ENCODE measurements at places on chromosomes 13 and 19. TPM values are rescaled to one million over a fixed set of nuclear protein-coding genes. Genes with fewer than 3 reads are reported as not detected.

- no peak for DNase-seq
Measured at GRCh38 chr13:30577401-30577852, 40.3 kb upstream of the USPL1 start.

GRCh38 chr13:108426893-108427292 is 157.4 kb downstream of the TNFSF13B start:
- DNase-seq, result no peak

DNA sequence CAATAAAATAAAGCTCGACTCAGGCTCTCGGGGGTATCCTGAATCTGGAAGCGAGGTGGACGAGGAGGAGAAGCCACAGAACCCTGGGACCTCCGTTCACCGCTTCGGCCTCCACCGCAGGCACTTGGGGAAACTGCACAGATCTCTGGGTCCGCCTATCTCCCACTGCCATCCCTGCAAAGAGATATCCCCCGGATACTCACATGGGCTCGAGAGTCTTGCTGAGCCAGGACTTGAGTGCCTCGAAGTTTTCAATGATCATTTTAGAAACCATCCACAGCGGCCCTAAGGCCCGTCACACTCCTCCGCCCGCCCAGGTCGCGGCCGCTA is 589 bp downstream of the RBM26 start:
- no peak for DNase-seq

DNA sequence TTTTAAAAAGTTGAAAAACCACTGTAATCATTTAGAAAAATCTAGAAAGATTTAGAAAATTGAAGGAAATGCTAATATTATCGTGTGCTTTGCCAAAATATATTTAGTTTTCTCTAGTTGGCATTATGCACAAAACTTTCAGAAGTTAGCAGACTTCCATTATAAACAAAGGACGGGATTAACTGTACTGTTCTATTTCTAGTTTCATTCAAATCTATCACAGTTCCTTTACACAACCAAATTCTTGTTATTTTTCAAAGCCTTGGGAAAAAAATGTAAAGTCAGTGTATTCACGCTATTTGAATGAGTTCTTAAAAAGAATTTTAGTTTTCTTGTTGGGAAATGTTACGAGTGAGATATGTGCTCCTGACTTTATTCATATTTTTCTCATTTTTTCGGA is 277.8 kb downstream of the LMO7 start:
- DNase-seq, result no peak

The RASGRP4 gene
- polyA plus RNA-seq, result 0.72 TPM

- no peak for DNase-seq
Measured at GRCh38 chr13:38951525-38952313, 38.9 kb downstream of the STOML3 start.

The ZNF285 gene
- 12.5 TPM for polyA plus RNA-seq

- DNase-seq, result no peak
Measured at GRCh38 chr19:4151623-4152022, 1.8 kb upstream of the CREB3L3 start.

DNA sequence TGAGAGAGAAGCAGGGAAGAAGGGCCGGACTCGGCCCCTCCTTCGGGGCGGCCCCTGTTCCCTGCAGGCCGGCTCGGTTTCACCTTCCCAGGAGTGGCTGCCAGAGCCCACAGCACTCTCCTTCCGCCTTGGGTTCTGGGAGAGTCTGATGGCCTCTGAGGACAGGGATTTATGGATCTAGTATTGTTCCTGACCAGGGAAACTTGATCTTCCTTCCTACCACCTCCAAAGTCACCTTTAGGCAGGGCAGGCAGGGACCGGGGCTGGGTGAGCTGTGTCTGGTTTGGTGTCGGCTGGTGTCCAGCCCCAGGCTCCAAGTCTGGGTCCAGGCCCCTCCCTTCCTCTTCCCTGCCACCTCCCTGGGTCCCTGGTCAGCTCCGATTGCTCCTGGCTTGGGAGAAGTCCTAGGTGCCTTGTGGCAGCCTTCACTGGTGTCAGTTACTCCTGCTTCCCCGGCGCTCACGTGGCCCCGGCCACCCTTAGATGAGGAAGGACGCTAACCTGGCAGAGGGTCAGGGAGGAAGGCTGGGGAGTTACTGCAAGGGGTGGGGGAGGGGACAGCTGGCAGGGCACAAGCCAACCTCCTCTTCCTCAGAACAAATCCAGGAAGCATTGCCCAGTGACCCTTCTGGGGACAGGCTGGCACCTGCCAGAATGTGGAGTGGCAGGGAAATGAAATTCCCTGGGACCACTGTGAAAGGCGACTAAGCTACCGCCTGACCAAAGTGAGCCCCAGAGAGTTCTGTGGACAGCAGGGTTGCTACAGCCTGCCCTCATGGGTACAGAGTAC is 18.8 kb downstream of the RFX1 start:
- no peak for DNase-seq

The ZNF709 gene
- polyA plus RNA-seq, result 8.7 TPM

DNA sequence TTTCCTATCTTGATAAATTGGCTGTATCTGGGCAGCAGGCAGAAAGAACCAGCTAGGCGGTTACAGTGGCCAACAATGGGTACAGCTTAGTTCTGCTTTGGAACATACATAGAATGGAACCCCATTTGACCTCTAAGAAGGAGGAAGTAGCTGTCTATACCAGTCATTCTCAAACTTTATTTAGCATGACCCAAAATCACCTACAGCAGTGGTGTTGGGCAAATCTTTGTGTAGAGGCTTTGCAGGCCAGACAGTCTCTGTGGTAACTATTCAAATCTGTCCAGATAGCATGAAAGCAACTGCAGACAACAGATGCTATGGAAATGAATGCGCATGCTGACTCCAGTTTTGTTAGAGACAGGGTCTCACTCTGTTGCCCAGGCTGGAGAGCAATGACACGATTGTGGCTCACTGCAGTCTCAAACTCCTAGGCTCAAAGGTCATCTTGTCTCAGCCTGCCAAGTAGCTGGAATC is 12.0 kb upstream of the KCNC3 start:
- no peak for DNase-seq

The BST2 gene
- polyA plus RNA-seq, result 117 TPM

- no peak for DNase-seq
Measured at GRCh38 chr19:17333611-17334413, 843 bp downstream of the ANO8 start.

The PCDH8 gene
- polyA plus RNA-seq, result not detected

DNA sequence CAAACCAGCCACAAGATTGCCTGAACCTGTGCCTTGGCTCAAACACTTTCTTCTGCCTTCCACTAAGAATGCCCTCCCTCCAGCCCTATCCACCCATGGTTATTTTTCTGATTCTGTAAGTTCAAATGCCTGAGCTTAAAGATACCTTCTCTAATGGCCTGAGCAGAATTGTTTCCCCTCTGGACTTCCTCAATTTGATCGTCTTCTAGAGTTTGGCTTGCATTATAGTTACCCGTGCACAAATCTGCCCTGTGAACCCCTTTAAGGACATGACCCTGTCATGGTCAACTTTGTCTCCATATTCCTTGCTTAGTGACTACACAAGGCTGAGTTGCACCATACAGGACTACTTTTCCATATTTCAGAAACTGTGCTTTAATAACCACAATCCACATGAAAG is 481.0 kb downstream of the FOXO1 start:
- no peak for DNase-seq

The LRRC25 gene
- 1.9 TPM for polyA plus RNA-seq

The CCDC8 gene
- polyA plus RNA-seq, result 56.0 TPM

- DNase-seq, result no peak
Measured at GRCh38 chr13:106083620-106084350, 451.7 kb downstream of the EFNB2 start.

DNA sequence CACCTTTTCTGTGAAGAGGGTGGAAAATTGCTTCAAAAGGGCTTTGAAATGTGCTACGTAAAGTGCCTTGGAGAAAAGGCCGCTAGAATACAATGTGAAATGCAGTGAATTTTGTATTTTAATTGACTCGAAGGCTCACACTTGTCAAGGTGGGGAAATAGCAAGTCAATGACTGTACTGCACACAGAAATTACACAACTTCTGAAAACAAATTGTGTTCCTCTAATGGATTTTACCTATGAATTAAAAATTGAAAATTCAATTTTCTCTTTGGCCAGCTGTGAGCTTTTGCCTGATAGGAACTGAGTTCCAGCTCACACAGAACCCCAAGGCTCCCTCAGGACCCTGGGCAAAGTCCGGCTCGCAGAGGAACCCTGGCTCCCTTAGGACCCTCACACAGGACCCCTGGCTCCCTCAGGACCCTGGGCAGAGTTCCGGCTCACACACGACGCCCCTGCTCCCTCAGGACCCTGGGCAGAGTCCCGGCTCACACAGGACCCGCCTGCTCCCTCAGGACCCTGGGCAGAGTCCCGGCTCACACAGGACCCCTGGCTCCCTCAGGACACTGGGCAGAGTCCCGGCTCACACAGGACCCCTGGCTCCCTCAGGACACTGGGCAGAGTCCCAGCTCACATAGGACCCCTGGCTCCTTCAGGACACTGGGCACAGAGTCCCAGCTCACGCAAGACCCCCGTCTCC is 324.9 kb downstream of the UQCRFS1 start:
- DNase-seq, result no peak

The ZNF793 gene
- 17.6 TPM for polyA plus RNA-seq

DNA sequence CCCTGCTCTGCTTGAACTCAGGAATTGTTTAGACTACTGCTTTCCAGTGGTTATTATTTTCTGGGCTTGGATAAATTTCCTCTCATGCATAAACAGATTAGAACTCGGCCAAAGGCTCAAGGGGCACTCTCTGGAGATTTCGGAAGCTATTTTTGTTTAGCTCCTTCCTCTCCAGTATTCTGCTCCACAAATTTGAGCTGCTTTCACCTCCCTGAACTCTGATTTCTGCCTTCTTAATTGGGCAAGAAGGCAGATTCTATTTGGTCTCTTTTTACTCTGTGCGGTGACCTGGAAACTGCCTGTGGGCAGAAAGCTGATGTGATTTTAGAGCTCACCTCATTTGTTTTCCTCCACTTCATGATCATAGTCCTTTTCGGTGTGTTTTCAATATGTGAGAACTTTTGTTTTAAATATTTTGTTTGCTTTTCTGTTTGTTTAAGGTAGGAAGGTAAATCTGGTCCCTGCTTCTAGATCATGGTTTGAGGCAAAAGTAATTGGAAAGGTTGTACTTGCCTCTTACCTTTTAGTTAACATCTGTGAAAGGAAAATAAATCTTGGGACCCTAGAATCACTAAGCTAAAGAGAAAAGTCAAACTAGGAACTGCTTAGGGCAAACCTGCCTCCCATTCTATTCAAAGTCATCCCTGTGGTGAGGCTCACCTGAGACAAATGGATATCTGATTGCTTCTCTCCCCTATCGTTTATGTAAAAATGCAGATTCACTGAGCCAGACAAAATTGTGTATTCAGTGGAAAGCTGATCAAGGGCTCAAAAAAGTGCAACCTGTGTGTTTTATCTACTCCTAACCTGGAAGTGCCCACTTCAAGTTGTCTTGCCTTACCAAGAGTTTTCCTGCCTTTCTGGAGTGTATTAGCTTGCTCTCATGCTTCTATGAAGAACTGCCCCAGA is 714.7 kb upstream of the PCDH20 start:
- no peak for DNase-seq

DNA sequence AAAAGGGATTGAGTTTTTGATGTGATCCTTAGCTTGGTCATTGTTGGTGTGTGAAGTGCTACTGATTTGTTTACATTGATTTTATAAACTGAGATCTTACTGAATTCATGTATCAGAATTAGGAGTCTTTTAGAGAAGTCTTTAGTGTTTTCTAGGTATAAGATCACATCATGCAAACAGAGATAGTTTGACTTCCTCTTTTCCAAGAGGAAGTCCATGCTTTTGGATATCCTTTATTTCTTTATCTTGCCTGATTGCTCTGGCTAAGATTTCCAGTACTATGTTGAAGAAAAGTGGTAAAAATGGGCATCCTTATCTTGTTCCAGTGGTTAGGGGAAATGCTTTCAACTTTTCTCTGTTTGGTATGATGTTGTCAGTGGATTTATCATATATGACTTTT is 561.2 kb upstream of the SLITRK1 start:
- no peak for DNase-seq

DNA sequence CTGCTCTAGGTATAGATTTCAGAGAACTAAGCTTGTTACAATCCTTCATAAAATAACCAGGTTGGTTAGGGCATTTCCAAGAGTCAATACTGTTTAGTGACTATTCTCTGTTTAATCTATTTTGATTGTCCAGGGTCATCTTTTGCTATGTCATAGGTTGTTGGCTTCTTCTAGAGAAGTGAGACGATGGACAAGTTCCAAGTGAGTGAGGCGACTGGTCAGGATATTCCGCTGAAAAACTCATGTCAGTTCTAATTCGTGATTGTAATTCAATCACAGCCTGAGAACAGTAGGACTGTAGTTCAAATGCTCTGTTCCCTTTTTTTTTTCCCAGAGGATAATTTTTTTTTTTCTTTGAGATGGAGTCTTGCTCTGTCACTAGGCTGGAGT is 15.8 kb upstream of the ALOX5AP start:
- no peak for DNase-seq

GRCh38 chr19:33530296-33530695 is 8.7 kb upstream of the PEPD start:
- no peak for DNase-seq

DNA sequence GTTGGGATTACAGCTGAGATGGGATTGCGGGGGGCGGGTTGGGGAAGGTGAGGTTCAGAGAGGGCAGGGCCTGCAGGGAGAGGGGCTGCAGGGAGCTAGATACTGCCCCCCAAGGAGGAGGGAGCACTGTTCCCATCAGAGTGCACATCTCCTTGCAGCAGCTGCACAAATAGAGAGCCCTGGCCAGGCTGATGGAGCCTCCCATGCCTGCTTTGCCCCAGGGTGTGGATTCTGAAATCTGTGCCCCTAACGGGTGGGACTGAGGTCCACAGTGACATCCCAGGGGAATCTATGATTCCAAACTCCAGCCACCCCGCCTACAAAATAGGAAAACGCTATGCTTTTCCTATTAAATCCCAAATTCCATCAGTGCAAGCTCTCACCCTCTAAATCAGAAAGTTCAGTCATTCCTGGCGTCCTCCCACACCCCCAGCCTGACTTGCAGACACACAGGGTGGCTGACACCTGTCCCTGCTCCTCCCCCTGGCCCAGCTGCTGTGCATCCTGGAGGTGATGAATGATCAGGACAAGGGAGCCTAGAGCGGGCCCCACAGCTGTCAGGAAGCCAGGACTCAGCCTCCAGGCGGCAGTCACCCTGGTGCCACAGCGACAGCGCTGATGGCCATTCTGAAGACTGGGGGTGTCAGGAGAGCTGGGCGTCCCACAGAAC is 6.3 kb upstream of the CEACAM21 start:
- DNase-seq, result no peak

The KRTDAP gene
- 1.2 TPM for polyA plus RNA-seq

DNA sequence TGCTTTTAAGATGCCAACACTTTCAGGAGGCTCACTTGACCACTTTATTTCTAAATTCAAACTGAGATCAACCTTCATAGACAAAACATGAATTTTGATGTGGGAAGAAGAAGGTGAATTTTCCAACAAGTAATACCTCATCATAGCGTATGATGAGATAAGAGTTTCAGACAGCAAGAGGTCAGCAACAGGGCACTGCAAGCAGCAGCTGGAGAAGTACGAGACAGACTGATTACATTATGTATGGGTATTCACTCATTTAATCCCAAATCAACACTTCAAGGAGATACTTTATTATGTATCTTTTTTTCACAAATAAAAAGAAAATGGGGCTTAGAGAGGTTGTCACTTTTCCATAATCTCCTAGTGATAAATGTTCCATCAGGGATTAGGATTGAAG is 389.8 kb downstream of the TBC1D4 start:
- no peak for DNase-seq

GRCh38 chr19:48400018-48400742 is 6.7 kb downstream of the GRIN2D start:
- DNase-seq, result no peak

- DNase-seq, result no peak
Measured at GRCh38 chr13:30864433-30865122, 41.5 kb upstream of the MEDAG start.
